ENCODE measurements at places on chromosomes 1 and 21.

- no peak for DNase-seq
Measured at GRCh38 chr1:64243757-64244080, 40.3 kb downstream of the UBE2U start.

GRCh38 chr1:61187352-61188086, 105.2 kb downstream of the NFIA start:
- no peak for DNase-seq

DNA sequence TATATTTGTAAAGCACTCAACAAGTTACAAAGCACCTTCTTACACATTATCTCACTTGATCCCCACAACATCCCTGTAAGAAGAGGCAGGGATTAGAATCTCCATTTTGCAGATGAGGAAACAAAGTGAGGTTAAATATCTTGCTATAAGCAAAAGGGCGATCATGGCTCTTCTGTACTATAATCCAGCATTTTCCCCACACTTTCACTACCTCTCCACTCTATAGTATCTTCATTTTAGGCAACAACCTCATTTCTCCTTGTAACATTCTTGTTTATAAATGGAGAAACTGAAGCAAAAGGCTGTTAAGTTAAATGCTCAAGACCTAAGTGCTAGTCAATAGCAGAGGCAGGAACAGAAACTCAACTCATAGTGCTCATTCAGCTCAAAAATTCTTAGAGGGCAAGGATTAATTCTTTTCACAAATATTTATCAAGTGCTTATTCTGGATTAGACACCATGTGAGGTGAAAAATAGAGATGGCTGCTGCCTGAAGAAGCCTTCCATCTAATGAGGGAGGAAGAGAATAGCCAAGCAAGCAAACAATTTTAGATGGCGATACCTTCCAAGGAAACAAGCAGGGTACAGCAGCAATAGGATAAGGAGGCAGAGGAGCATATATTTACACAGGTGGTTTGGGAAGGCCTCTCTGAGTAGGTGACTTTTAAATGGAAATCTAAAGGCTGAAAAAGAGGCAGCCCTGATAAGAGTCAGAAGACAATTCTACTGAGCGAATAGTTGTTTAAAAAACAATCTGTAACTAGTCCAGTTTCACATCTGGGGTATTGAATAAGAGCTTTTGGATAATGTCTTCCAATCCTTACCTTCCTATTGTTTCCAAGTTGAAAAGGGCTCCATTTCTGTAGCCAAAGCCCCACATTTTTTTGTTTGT, 3.5 kb downstream of the ERRFI1 start:
- DNase-seq = no peak

DNA sequence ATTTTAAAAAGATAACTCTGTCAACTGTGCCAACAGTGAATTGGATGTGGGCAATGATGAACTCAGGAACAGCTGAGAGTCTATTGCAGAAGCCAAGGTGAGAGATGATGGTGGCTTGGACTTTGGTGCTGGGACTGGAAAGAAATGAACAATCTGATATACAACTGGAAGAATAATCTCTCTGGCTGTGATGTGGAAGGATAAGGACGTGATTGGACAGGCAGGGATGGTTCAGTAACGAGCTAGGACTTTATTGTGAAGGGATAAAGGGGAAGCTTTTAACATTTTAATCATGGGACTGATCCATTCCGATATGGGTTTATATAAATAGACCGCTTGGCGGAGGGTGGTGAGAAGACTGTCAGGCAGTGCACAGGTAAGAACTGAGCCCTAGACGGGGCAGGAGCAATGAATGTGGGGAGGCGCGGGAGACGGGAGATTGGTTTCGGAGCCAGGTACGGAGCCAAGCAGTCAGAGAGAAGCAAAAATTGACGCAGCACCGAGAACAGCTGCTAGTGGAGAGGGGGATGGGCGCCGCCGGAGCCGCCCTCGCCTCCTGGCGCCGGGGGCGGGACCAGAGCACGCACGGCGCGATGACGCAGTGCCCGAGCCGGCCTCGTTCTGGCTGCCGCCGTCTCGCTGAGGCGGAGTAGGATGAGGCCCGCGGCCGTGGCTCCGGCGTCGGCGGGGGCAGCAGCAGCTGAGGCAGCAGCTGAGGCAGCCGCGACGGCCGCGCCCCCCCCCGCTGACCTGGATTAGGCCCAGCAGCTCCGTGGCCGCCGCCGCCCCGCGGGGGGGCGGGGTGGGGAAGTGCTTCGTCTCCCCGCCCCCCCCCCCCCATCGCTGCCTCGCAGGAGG, at the start of gene RNF11:
Gene RNF11 (plus strand): TSS at position 601 of the 858 bp plus-strand sequence. CDS start 484 bp downstream, outside the sequence.
- peak; percentile 87 for DNase-seq

DNA sequence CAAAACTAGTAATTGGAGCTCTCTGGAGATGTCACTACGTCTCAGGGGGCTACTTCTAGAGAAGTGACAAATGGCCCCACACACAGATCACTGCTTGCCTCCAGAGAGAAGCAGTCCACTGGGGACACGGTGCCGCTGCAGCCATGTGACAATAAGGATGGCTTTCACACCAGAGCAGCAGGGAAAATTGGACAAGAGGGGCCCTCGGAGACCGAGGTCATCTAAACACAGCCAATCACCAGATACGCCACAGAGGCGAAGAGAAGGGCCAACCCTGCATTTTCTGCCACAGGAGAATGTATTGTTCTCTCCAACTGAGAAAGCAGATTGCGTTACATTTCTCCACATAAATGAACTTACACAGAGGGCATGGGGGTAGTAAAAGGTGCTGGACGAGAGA, 51.2 kb upstream of the TIAM1 start:
- no peak for DNase-seq
